ENCODE measurements at places on chromosomes 2 and 18.

DNA sequence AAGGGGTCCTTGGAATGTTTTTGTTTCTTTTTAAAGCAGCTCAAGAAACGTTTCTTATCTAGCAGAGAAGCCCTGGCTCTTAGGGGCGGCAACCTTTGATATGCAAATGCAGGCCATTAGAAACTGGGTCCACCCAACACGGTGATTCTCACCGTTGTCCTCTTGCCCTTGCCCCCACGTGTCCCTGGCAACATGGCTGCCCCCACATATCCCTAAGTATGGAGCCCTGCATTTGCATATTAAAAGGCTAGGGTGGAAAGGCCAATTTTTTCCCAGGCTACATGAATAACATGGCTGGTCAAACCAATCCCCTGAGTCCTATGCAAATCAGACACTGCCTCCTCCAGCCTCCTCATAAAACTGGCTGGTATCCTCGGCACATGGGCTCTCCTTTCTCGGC is 230.1 kb upstream of the SPOPL start:
- DNase-seq, result no peak

GRCh38 chr2:171792886-171793580 is 101.0 kb downstream of the SLC25A12 start:
- no peak for DNase-seq

GRCh38 chr2:217722883-217723472 is 279.8 kb downstream of the TNS1 start:
- DNase-seq, result peak; percentile 72

DNA sequence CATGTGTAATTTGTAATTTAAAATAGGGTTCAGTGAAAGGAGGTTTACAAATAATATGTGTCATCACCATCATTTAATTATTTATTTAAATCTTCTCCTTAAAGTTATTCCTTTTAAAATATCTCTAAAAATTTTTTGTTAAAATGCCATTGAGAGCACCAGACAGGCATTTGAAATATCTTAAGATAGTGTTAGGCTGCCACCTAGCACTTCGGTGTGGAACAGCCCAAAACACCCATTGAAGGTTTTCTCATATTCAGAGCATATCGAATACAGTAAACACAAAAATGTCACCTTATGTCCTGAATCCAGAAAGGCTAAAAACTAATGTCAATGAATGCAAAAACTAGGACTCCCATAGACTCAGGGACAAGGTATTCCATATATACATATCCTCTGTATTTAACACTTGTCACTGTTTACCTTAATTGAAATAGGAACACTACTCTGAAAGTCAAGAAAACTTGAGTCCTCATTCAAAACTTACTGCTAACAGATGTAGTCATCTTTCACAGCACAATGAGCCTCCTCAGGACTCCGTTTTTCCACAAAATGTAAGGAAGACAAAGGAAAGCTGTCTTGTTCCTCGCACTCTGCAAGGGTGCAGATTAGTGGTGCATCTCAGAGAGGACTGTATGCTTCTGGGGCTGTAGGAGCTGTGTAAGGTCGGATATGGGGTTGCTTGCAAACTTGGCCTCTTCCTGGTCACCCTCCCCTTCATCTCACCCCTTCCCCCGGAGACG is 329.5 kb downstream of the PAX3 start:
- peak; percentile 55 for DNase-seq

GRCh38 chr18:26307161-26307773 is 81.0 kb downstream of the TAF4B start:
- DNase-seq, result peak; percentile 63

DNA sequence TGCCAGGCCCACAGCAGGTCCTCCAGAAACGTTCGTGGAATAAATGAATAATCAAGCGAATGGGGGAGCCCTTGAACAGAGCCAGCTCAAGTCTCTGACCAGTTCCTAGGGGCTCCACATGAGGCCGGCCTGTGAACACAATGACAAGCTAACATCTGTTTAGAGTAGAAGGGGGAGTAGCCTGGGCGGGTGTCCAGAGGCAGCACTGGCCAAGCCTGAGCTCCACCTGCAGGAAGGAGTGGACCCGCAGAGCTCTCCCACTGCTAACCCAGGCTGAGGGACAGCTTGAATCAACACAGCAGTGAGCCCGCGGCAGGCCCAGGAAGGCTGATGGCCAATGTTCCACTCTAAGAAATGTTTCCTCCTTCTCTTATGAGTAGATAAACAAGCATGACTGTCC is 234.8 kb upstream of the RAB6C start:
- DNase-seq, result no peak

DNA sequence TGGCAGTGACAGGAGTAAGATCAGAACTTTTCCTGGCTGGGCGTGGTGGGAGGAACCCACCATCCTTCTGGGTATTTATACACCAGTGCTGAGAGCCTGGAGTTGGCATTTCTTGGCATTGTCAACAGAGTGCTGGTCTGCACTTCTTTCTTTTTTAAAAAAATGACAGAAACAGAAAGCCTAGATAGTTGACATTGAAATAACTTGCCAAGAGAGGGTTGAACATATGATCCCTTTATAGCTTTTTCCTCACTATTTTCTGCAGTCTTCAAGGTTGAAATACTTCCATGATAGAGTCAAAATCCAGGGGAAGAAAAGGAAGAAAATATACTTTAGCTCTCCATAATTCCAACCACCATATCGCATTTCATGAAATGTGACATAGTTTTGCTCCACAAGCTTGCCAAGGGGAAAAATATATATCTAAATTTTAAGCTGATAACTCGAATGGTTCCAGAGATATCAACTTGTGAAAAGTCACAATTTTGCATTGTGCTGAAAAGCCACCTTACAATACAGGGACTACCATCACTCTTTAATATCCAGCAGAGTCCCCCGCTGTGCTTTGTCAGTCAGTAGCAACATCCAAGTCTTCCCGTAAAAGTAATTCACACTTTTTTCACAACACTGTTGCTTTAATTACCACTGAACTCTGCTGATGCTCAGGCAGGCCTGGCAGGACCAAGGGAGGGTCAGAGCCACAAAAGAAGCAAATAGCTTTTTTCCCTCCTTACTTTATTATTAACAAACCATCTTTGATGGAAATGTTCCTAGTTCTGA is 764.9 kb upstream of the FANCL start:
- no peak for DNase-seq

- DNase-seq, result no peak
Observed at GRCh38 chr2:18282026-18282425, 278.4 kb downstream of the RDH14 start.

- no peak for DNase-seq
Observed at GRCh38 chr2:239206851-239207250, 194.0 kb downstream of the HDAC4 start.

DNA sequence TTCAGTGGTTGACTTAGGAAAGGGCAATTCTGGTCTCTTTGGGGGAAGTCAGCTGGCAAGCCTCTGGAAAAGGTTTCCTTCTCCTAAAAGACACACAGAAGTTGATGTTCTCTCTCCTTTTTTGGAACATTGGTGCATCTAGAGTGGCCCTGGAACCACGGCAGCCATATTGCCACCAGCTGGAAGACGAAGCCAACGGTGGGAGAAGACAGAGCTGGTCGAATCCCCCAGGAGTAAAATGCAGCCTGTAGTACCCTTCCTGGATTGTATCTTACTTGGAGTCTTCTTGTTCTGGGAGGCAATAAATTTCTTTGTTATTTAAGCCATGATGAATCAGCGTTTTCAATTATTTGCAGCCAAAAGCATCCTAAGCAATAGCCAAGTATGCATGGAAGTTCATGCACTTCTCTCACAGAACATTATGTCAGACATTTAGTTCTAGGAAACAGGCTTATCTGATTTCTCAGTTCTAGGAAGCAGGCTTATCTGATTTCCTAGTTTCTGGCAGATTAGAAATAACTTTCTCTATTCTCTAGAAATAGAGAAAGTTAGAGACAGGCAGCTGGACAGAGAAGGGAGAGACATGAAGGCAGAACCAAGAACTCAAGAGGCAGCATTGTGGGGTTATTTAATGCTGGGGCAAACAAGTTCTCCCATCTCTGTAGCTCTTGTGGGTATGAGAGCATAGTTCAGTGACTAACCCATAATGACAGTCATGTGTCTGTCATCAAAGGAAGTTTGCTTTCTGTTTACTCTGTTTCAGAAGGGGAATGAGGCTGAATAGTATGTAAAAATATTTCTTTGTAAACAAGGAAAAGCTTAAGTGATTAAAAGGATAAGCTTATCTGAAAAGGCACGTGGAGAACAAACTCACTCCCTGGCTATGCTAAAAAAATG is 40.5 kb upstream of the NABP1 start:
- DNase-seq, result peak; percentile 71

DNA sequence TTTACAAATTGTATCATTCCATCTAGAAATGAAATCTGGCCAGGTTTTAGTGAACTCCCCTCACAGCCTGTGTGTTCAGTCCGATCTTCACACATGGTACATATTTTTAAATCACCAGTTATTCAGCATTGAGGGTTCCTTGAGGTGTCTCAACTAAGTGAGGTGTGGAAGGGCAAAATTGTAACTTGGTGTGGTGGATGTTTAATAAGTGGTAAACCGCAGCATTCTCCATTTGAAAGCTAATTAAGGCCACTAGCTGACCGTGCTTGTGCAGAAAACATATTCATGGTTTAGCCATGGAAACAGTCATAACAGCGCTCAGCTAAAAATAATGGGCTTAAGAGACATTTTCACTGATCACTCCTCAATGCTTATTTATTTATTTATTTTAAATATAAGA is 786.2 kb upstream of the FANCL start:
- no peak for DNase-seq

DNA sequence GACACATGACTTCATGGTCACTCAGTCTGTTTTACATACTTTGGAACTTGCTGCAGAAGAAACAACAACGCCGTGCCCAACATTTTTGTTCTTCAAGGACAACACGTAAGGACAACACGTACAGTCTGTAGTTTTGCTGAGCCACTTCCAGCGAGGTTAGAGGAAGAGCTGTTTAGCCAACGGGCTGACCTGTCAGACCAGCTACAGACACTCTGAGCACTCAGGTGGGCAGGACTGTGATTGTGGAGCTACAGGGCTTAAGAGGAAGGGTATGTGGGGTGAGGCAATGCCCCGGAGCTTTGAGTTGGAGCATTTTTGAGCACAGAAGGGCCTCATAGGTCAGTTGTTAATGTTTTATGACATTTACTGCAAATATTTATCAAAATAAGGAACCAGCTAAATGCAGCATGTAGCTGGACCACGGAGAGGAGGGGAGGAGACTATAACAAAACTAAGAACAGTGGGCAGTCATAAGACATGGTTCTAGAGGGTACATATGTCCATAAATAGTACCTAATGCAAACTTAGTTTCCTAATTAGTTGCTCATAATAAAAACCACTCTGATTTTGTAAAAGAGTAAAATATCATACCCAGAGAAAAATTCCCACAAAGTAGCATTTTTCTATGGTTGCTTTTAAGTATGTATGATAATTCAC is 26.3 kb upstream of the NPC1 start:
- DNase-seq, result no peak

- DNase-seq, result peak; percentile 82
Observed at GRCh38 chr2:181715033-181715630, 34.8 kb upstream of the NEUROD1 start.

DNA sequence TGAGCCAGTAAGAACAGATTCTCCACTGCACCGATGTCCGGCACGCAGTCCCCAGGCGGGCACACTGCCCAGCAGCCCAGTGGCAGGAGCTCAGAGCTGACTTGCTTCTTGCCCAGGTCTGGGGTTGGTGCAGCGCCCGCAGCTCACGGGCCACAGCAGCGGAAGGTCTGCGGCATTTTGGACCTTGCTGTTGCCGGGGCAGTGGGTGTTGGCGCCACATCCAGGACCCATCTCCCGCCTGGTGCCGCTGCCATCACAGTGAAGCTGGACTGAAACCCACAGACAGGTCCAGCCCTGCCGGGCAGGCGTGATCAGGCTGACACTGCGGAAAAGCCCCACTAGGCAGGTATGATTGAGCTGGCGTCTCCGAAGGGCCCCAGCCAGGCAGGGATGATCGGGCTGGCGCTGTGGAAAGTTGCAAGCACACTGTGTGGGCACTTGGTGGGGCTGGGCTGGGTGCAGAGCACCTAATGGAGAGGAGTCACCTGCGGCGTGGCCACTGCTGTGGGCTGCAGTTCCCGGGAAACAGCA is 75.5 kb downstream of the SLC66A2 start:
- no peak for DNase-seq

DNA sequence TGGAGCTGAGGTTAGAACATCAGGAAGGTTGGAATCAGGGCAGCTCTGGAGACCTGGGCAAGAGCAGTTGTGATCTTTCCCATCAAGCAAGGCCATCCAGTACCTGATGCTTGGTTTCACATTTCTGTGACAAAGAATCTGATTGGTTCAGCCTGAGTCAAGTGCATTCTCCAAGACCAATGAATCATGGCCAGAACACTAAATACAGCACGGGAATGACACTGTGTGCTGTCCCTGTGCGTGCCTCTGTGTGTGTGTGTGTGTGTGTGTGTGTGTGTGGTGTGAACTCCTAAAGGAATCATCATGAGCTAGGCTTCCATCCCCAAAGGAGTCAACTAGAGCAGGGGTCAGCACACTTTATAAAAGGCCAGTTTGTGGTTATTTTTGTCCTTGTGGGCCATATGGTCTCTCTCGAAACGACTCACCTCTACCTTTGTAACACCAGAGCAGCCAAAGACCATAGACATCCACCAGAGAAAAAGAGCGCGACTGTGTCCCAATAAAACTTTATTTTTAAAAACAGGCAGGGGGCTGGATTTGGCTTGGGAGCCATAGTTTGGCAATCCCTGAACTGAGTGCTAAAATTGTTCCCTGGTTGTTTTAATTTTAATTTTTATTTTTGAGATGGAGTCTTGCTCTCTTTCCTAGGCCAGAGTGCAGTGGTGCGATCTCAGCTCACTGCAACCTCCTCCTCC is 99.7 kb downstream of the INHBB start:
- DNase-seq, result peak; percentile 33

- peak; percentile 84 for DNase-seq
Observed at GRCh38 chr2:230640540-230641011, 72.1 kb upstream of the CAB39 start.

- peak; percentile 35 for DNase-seq
Observed at GRCh38 chr2:203949228-203949627, 12.7 kb downstream of the ICOS start.
